ENCODE measurements at places on chromosomes 2 and 18. TPM values are rescaled to one million over a fixed set of nuclear protein-coding genes. Genes with fewer than 3 reads are reported as not detected.
A peak's percentile ranks its signal among the peaks of the same experiment; 100 is the strongest.

GRCh38 chr2:58720770-58721697, 479.9 kb upstream of the FANCL start:
- DNase-seq, result no peak

DNA sequence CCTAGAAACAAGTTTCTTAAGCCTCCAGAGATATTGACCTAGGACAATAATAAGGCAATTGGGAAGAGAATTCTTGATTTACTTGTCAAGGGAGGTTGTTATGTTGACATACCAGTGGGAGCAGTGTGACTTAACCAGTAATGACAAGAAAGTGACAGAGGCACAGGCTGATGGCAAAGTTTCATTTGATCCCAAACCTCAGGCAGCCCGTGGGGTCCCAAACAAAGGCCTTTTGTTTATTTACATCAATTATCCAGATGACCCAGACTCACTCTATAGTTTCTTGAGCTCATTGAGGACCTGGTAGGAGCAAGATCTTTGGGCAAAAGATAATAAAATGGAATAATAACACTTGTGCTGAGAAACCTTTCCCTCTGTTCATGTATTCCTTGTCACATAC, 336.8 kb downstream of the ARL6IP6 start:
- no peak for DNase-seq

Gene FOXD4L1
- total RNA-seq, result 0.10 TPM

GRCh38 chr18:74905247-74905646, 303.7 kb downstream of the PTGR3 start:
- no peak for DNase-seq

Gene TCF4
- 89.8 TPM for total RNA-seq

GRCh38 chr2:37688771-37689468, 17.5 kb upstream of the CDC42EP3 start:
- peak; percentile 96 for DNase-seq

Gene KIF5C
- total RNA-seq, result 0.12 TPM

Gene LYPD6B
- total RNA-seq, result 21.6 TPM

Gene MAL
- total RNA-seq, result not detected

Gene FZD7
- 29.4 TPM for total RNA-seq

Gene RIT2
- total RNA-seq, result not detected

Gene IAH1
- total RNA-seq, result 130 TPM

GRCh38 chr2:9142551-9143263, 63.9 kb upstream of the ASAP2 start:
- peak; percentile 92 for DNase-seq

Gene SAG
- total RNA-seq, result 0.12 TPM

Data from RPMI7951 (cell line).